Activated CD4-positive, alpha-beta T cell treated with anti-CD3 and anti-CD28 coated beads for 48 hours (primary cell): ENCODE measurements at places on chromosomes 1 and 21.

DNA sequence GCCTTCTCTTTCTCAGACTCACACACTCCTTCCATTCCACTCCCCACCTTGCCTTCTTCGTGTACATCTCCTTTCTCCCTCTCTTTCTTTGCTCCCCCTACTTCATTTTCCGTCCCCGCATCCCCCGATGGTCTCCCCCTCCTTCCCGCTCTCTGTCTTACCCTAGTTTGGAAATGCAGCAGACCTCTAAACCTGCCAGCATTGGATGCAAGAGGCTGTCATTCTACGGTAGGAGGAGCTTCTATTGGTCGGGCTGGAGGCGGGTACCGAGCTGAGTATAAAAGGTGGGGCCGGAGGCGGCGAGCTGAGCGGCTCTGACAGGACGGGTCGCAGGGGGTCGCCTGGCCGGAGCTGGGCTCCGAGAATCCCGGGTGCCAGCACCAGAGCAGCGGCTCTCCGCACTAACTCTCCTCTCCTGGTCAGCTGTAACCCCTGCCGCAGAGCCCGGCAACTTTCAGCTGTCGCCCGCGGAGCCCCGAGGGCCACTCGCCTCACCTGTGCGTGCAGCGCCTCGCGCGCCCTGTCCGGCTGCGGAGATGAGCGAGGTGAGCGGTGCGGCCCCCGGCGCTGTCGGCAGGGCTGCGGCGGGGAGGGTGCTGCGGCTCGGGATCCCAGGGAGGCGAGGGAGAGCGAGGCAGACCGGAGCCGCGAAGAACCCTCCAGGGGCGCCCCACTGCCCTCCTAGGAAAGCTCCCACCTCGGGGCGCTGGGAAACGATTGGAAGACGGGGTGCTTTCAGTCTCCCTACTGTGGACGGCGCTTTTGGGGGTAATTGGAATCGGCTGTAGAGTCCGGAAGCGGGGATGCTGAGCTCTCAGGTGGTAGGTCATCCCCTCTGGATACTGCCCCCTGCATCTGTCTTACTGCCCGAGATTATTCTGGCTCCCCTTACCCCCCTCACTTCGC, at the start of gene PCP4L1:
Gene PCP4L1, plus strand, starts transcription at position 307 of the 906 bp plus-strand sequence. Its CDS starts 230 bp downstream, at position 537.
- DNase-seq = peak; percentile 54

DNA sequence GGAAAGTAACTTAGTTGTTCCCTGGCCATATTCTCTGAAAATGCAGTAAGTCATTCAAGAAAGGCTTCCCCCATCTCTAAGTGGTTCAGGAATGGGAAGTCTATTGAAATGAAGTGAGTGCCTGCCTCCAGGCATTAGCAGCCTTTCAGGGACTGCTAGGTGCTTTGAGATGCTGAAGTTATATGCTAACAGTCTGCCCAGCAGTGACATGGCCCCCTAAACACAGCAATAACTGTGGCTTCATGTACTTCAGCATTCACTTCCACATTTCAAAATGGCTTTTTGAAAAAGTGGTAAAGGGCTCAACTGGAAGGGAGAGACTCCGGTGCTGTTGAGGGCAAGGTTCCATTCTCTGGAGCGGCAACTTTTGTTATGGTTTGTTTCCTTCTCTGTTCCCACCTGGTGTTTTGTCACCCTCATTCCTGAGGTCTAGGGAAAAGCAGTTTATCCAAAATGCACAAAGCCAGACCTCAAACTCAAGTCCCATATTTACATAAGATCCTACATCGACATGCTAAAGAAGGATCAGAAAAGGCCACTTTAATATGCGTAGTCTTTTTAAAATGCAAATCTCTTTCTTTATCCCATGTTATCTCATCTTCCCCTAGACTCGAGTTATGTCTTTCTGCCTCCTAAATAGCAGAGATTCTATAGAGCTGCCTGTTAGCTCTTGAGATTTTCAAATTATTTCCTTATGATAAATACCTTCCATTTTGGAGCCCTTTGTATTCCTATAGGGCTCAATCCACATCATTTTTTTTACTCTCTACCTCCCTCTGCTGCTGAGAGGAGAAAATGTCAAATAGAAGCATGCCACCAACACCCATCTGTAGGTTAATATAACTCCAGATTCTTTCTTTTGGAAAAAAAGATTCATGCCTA, 34.2 kb upstream of the LRRC8C start:
- DNase-seq = no peak

DNA sequence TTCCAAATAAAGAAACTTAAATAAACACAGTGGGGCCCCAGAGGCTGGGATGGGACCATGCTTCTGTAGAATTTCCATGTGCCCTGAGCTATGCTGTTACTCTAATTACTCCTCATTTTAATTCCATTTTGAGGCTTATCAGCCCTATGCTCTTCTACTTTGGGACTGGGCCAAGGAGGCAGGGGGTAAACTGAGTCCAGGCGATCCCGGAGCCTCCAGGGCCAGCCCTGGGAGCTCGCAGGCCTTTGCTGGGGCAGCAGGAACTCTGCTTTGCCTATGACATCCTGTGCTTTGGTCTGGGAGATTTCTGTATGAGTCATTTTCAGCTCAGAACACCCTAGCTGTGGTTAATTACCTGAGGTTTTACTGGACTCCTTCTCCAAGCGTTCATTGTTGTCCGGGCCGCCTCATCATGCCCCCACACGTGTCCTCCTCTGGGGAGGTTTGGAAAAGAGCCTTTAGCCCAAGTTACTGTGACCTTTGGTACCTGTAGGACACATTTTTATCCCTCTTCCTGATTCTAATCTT, 95.7 kb downstream of the RHOU start:
- DNase-seq = no peak

- no peak for DNase-seq
These were observed 124.5 kb downstream of the DNM3 start for GRCh38 chr1:171965777-171966176.

DNA sequence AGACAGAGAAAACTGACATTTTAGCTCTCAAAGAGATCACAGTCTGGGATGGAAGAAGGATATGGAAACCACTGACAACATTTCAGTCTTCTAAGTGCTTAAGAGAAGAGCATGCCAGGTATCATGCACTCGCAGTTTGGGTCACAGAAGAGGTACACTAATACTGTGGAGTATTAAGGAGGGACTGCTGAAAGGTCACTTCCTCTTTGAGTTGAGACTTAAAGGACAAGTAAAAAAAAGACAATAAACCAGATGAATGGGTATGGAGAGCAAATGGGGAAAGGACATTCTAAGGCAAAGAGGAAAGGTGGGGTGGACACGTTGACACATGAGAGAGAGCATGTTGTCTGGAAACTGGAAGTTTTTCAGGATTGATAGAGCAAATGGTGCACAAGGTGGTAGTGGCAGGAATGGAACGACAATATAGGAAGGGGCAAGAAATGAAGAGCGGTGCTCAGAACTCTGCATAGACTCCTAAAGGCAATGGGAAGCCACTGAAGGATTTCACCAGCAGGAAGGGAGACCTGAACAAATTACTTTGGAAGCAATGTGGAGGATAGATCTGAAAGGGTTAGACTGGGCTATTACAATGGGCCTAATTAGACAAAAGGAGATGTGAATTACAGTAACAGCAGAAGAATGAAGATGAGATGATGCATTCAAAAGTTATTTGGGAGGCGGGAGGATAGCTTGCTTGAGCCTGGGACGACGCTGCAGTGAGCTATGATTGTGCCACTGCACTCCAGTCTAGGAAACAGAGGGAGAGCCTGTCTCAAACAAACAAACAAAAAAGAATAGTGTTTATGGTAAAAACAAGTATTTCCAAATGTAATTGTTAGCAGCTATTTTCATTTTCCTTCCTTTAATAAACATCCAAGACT, 11.1 kb downstream of the DIPK1A start:
- DNase-seq = no peak

- DNase-seq = no peak
These were observed 95.5 kb downstream of the TNFSF18 start for GRCh38 chr1:172955161-172955815.

- no peak for DNase-seq
These were observed 229.2 kb downstream of the RHOU start for GRCh38 chr1:228964178-228965089.
